LoVo (cell line): ENCODE measurements at places on chromosomes 5 and 9.

GRCh38 chr5:41874512-41875060 is 4.4 kb upstream of the OXCT1 start:
- DNase-seq, result no peak

DNA sequence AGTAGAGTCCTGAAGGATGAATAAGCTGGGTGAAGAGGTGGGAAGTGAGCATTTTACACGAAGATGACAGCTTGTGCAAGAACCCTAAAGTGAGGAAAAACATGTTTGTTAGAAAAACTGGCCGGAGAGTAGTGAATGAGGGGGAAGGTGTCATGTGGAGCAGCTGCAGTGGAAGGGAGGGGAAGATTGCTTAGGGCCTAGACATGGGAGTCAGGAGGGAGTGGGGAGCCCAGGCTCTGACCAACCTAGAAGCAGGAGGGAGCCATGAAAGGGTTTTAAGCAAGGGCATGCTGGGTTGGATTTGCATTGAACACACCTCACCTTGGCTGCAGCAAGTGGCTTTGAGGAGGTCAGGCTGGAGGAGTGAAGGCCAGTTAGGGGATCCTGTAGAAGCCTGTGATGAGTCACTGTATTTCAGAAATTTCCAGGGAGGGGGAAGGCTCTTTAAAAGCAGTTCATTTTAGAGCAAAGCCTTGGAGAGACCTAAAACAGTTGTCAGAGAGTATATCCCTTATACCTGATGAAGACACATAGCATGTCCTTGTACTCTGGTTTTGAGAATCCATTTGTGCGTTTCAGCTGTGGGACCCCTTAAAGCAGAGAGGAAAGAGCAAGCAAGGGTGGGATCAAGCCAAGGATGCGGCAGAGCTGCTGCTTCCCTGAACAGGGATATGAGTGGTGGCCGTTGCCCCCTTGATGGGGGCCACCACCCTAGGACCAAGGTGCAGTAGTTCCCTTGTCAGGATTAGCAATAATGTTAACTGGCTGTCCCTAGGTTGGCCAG is 45.4 kb downstream of the ANGPTL2 start:
- DNase-seq, result no peak

DNA sequence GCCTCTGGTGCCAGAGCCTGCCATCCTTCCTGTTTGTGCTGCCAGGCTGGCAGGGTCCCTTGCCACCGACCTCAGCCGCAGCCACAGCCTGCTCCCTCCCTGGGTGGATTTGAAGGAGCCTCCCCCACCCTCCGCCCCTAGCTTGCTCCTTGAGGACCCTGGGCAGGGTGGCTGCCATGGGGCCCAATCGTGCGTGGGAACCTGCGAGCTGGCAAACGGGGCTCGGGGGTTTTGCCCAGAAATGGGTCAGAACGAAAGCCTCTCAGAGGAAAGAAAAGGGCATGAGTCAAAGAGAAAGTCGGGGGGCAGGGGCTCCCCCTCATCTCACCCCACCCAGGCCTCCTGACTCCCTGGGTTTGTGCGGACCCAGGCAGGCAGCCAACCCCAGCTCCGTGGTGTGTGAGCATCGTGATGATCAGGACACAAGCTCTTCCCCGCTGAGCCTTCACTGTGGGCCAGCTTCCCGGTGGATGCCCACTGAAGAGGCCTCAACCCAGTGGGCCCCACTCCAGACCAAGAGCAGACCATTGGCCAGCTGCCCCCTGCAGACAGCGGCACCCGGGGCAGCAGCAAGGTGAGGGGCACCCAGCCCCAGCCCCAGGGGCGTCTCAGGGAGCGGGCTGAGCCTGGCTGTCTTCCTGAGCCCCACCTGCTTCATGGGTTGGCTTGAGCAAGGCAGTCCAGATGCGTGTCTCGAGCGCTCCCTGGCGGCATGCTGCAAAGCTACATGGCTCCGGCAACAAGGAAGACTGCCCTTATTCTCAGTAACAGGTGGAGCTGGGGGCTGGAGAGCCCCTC is 3.0 kb upstream of the FUT7 start:
- peak; percentile 82 for DNase-seq

DNA sequence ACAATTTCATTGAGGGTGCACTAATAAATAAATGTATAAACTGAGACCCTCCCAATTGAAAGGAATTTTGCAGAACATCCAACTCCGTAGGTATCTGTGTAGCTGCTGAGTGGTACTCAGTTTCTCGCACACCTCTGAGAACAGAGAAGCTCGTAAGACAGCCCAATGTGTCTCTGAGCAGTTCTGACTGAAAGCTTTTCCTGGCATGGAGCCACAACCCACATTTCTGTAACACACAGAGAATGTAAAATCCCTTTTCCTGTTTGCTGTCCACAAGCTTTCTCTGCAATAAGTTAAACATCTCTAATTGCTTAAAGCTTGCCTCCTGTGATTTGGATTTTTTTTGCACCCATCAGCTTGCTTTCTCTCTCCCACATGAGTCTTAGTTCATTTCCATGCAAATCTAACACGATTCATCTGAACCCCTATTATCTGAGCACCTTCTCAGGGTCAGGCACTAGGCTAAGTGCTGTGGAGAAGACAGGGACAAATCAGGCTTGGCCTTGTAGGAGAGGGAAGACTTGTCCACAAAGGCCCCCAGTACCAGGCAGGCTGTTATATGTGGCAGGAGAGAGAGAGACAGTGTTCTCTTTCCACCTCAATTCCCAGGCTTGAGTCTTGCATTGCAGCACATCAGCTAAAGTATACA is 44.2 kb upstream of the COL15A1 start:
- no peak for DNase-seq

DNA sequence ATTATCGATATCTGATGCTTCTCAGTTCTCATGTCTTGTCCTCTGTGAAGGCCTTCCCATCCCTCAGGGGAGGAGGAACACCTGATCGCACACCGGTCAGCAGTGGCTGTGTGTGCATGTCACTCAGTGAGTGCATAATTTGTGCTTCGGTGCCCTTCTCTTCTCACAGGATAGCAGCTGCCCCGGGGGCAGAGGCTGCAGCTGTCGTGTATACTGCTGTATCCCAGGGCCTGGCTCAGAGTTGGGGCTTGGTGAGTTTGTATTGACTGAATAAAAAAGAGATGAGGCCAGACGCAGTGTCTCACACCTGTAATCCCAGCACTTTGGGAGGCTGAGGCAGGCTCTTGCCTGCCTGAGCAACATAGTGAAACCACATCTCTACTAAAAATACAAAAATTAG is 49.7 kb upstream of the NCS1 start:
- no peak for DNase-seq

- no peak for DNase-seq
Measured at GRCh38 chr9:133777068-133777791, 39.1 kb upstream of the SARDH start.
